IMR-90 (cell line): ENCODE measurements at places on chromosomes 16 and 17. TPM values are rescaled to one million over a fixed set of nuclear protein-coding genes. Genes with fewer than 3 reads are reported as not detected.
A peak's percentile ranks its signal among the peaks of the same experiment; 100 is the strongest.

GRCh38 chr16:83674931-83675535, 132.7 kb upstream of the HSBP1 start:
- peak; percentile 7 for DNase-seq

- no peak for DNase-seq
Measured at GRCh38 chr16:35195173-35195863, 1735.9 kb downstream of the TP53TG3F start.

DNA sequence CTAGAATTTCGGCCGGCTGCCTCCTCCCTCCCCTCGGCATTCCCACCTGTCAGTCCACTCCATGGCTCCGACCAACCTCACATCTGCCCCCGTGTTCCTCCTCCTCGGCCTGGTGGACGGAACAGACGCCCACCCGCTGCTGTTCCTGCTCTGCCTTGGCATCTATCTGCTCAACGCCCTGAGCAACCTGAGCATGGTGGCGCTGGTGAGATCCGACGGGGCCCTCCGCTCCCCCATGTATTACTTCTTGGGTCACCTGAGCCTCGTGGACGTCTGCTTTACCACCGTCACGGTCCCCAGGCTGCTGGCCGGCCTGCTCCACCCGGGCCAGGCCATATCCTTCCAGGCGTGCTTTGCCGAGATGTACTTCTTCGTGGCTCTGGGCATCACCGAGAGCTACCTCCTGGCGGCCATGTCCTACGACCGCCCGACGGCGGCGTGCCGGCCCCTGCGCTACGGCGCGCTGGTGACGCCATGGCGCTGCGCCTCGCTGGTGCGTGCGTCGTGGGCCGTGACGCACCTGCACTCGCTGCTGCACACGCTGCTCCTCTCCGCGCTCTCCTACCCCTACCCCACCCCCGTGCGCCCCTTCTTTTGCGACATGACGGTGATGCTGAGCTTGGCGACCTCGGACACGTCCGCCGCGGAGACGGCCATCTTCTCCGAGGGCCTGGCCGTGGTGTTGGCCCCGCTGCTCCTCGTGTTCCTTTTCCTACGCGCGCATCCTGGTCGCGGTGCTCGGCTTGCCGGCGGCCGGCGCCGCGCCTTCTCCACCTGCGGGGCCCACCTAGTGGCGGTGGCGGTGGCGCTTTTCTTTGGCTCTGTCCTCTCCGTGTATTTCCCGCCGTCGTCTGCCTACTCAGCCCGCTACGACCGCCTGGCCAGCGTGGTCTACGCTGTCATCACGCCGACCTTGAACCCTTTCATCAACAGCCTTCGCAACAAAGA, at the start of gene OR3A2:
OR3A2 (minus strand) TSS at position 440 of the 948 bp plus-strand sequence.
- no peak for DNase-seq

DNA sequence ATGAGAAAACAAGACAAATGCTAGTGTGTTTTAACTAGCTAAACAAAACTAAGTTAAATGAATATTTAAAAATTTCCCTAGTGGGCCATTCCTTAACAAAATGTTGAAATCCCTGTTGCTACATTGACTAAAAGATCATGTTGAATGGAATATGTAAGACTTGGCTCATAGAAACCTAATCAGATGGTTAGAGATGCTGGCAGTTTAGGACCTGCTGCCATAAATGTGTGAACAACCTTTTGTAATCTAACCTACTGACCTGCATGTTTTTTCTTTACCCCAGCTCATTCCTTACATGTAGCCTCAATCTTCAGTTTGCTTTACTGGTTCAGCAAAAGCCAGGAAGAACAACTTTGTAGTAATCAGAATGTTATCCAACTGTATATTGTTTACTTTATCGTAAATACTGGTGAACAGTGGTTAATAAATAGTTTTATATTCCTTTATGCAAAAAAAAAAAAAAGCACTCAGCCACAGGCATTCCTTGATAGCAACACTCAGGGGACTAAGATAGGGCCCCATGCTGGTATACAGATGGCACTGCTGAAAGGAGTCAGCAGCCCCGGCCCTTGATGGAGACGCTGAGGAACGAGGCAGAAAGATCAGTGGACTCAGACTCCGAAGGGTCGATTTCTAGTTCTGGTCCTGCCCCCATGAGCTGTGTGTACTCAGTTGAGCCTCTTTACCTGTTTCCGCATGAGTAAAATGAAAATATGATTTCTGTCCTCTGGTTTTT, 78.2 kb downstream of the MARF1 start:
- DNase-seq, result peak; percentile 35

GRCh38 chr17:7997186-7997585, 5.2 kb upstream of the GUCY2D start:
- DNase-seq, result peak; percentile 36

Gene TP53TG3B
- total RNA-seq, result not detected in 2 replicates

DNA sequence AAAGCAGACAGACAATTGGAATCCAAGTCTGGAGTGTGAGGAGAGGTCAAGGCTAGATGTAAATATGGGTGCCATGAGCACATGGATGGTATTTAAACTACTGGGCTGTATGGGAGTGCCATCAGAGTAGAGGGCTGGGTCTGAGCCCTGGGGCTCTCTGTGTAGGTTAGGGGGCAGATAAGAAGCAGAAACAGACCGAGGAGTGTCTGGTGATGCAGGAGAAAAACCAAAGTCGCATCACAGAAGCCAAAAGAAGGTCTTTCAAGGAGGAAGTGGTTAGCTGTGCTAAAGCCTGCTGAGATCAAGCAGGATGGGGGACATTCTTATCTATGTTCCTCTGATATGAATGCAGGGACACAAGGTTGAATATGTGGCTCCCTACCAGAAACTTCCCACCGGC, 1.9 kb downstream of the TSEN54 start:
- no peak for DNase-seq

DNA sequence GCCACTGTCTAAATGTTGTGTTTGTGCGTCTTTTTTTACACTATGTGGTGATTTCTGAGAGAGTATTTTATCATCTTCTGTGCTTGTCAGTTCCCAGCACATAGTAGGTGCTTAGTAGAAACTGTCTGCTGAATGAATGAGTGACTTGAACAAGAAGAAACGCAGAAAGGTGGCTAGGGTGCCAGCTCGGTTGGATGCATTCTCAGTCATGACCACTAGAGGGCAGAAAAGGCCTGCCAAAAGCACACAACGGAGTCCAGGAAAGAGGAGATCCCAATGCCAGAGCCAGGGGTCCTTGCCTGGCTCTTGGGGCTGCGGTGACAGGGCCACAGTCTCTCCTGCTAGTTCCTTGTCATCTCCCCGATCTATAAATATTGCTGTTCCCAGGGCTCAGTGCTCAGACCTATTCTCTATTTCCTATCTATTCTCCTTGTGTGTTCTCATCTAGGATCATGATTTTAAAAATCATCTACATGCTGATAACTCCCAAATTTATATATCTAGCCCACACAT, 57.3 kb upstream of the CCL1 start:
- peak; percentile 46 for DNase-seq

DNA sequence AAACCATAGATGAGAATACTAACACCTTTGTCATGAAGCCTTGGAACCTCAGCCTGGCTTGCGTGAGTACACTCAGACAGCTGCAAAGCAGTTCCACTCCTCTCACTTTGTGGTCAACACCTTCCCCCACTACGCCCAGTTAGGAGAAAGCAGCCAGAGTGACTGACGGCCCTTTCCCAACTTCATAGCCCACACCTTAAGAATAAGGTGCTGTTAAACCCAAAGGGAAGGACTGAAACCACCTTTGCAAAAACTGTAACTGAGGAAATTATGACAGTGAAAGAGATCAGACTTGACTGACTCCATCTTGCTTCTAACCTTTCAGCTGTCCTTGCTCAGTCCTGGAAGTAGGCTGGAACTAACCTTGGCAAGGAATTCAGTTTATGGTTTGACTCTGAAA, 13.7 kb downstream of the N4BP1 start:
- DNase-seq, result no peak

GRCh38 chr17:647324-648197, 67.1 kb downstream of the VPS53 start:
- DNase-seq, result no peak

DNA sequence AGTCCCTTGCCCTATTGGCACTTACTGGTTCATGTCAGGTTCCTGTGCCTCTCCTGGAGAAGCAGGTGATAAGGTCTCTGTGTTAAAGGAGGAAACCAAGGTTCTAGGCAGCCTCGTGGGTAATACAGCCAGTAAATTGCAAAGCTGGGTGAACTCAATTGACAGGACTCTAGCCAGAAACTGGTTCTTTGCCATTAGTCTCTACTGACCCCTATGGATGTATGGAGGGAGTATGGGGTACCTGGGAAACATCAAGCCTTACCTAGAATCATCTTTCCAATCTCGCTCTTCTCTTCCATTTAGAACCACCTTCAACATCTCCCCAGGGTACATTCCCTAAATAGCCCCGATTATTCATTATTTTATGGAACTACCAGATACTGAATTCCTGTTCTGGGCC, 169.3 kb downstream of the CDH13 start:
- no peak for DNase-seq

Gene KRT33A
- not detected in 2 replicates for total RNA-seq

- DNase-seq, result peak; percentile 20
Measured at GRCh38 chr16:3822366-3823045, 58.0 kb downstream of the CREBBP start.

Gene CACNG3
- total RNA-seq, result not detected in 2 replicates

Gene RFWD3
- 27.6 and 28.3 TPM in 2 replicates for total RNA-seq

GRCh38 chr17:7004398-7005253, 7.8 kb upstream of the RNASEK start:
- DNase-seq, result peak; percentile 54

Gene PIGS
- 27.5 and 28.7 TPM in 2 replicates for total RNA-seq

DNA sequence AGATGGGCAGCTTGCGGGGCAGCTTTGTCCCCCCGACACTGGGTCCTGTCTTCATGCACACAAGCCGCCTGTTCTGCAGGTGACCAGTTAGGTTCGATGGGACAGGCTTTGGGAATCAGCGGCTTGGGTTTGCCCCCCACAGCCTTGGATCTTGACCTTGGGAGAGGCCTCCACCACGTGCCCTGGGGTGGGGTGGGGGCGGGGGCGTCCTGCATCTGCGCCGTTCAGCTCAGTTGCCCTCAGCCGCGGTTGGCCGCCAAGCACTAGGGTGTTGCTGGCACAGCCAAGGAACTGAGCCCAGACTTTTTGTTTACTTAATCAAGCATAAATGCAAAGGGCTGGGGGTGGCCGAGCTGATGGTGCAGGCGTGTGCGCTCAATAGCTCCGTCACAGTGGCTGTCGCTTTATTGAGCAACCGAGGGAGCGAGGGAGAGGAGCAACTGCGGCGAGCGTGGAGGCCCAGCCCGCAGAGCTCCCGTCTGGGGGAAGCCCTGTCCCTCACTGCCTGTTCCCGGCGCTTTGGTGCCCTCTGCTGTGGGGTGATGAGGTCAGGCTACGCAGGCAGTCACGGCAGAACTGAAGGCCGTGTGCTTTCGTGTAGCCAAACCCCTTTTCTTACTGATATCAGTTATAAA, 33.9 kb downstream of the JPH3 start:
- peak; percentile 64 for DNase-seq

Gene CXCL16
- total RNA-seq, result 0.28 and 0.36 TPM in 2 replicates

Gene KRT39
- total RNA-seq, result not detected in 2 replicates

DNA sequence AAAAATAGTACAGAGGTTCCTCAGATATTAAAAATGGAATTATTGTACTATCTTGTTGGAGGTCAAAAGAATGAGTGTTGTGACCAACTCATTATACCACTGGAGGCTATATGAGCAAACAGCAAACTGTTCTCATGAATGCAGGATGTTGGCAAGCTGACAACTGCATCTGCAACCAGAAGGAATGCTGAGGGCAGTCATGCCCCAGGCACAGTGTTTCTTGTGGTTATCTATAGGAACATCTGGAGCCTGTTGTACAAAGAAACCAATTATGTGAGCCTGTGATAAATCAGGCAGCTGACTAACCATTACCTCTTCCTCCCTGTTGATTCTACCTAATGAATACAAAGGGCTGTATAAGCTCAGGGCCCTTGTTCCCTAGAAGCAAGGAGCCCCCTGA, 2057.1 kb downstream of the TP53TG3F start:
- no peak for DNase-seq

- no peak for DNase-seq
Measured at GRCh38 chr17:6402258-6402657, 32.7 kb downstream of the AIPL1 start.

Gene PYDC1
- not detected in 2 replicates for total RNA-seq

DNA sequence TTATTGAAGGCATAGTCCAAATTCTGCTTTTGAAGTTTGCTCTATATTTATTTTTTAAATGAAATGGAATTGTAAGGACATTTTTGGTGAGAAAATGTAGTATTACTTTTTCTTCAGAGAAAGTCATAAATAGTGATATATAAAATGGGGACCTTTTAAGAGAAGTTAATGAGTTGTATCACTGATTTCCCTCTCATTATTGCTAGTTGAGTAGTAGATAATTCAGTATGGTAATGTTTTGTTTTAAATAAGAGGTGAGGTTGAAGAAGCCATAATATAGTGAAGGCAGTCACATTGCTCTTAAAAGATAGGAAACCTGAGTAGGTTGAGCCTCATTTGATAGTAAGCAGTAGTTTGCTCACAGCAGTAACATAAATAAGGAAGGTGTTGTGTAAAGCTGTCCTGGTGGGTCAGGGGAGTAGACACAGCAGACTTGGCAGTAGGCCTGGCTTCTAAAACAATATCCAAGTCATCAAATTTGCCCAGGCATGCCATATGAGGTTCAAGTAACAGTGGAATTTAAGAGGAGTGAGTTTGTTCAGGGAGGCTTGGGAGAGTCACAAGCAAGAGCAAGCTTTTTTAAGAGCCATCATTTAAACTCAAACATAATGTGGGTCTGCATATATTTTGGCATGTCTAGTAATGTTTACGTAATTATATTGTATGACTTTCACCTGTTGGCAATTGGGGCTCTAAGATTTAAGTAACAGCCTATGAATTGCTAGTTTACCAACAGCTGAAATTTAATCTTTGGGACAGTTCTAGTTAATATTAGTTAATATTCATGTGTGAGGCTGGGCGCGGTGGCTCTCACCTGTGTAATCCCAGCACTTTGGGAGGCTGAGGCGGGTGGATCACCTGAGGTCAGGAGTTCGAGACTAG, 6.5 kb downstream of the NFATC3 start:
- peak; percentile 72 for DNase-seq

Gene ATP2C2
- total RNA-seq, result not detected in 2 replicates

Gene ANKFN1
- under 0.01 TPM in 1 of 2 replicates, not detected in the other for total RNA-seq

Gene SSTR5
- not detected in 2 replicates for total RNA-seq

- DNase-seq, result no peak
Measured at GRCh38 chr17:79921411-79922115, 82.3 kb upstream of the CBX4 start.

DNA sequence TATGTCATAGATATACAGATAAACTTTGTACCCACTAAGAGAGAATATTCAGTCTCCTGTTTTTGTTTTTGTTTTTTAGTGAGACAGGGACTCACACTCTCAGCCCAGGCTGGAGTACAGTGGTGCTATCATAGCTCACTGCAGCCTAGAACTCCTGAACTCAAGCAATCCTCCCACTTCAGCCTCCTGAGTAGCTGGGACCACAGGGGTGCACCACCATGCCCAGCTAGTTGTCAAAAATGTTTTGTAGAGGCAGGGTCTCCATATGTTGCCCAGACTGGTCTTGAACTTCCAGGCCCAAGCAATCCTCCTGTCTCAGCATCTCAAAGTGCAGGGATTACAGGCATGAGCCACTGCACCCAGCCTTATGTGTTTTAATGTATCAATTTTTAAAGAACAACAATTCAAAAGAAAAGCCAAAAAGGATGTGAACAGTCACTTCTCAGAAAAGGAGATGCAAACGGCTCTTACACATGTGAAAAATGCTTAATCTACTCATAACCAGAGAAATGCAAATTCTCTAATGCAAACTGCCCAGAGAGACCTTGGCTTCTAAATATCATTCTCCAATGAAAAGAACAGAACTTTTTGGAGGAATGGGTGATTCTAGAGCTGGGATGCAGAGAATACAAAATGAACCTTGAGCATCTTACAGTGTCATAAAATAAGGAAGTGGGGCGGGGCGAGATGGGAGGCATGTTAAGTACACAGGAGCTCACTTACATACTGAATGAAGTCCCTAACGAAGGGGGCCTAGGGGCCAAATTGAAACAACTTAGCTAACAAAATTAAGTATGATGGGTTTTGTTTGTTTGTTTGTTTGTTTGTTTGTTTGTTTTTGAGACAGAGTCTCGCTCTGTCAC, 7.3 kb upstream of the CMTM3 start:
- DNase-seq, result no peak
